ENCODE measurements at places on chromosomes 7 and 10.

DNA sequence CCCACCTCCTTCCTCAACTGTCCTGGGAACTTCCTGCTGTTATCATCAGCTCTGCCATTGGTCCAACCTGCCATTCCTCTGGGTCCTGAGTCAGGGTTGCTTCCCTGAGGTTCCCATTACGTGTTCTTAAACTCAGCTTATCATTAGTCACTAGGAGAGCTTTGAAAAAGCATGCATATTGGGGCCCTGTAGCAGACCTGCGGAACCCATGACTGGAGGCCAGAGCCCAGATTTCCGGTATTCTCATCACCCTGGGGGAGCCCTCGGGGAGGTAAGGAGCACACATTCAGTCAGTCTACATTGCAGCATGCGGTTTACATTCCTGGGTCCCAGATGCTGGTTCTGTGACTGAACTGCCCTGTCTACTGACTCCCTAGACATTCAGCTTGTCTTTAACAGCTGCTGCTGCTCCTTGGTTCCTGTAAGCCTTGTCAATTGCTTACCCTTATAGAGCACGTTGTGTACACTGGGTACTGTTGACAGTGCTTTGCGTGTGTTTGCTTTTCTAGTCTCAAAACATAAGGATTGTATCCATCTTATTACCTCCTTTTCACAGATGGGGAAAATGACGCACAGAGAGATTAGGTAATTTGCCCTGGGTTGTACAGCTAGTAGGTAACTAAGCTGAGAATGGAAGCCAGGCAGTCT, 12.8 kb downstream of the CDHR3 start:
- DNase-seq: no peak

GRCh38 chr7:138752518-138753149, 45.2 kb upstream of the TMEM213 start:
- DNase-seq: peak; percentile 83

GRCh38 chr10:21521751-21522533, 3.5 kb downstream of the SKIDA1 start:
- no peak for DNase-seq

GRCh38 chr10:88911116-88911515, 31.1 kb downstream of the STAMBPL1 start:
- DNase-seq: no peak

DNA sequence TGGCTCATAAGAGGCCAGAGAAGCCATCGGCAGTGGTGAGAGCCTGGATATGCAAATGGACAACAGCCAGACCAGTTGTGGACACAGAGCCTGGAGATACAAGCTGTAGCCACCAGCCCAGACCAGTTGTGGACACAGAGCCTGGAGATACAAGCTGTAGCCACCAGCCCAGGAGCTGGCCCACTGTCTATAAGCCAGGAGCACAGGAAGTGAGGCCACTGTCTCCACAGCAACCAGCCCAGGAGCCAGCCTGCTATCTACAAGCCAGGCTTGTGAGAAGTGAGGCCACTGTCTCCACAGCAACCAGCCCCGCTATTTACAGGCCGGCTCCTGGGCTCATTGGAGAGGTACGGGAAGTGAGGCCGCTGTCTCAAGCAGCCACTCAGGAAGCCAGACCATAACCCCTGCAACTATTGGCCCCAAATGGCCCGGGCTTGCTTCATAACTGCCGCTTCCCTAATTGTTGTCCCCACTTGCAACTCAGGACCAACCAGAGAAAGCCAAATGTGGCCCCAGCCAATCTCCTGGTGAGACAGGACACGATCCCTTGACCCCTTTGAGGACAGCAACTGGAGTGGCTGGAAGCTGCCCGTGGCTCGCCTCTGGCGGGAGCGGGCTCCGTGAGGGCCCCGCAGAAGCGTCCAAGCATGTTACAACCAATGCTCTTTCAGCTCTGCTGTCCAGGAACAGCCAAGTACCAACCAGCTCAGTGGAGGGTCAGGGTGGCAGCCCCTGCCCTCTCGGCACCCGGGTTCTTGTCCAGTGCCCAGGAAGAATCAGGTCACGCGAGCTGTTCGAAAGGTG, 44.1 kb upstream of the CNPY1 start:
- DNase-seq: no peak

DNA sequence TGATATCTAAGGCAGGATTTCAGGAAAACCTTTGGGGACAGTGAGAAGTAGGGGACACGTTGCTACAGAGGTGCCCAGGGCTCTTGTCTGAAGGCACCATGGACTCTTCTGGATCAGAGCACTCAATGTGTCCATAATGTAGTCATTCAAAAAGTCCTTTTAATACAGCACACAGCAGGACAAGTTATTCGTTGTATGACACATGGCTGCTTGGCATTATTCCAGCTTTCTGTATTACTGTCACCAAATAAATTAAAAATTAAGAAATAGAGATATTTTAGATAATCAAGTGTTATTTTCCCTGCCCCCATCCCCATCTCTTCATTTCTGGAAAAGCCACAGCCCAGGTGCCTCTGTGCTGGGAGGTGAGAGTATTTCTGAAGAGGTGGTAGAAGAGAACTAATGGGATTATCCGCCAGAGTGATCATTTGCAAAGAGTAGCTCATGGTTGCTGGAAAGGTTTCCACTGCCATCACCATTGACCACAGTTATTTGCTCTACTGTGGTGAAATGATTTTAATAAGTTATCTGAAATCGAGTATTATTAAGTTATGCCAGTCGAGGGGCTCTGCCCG, 83.0 kb downstream of the CXCL12 start:
- no peak for DNase-seq

DNA sequence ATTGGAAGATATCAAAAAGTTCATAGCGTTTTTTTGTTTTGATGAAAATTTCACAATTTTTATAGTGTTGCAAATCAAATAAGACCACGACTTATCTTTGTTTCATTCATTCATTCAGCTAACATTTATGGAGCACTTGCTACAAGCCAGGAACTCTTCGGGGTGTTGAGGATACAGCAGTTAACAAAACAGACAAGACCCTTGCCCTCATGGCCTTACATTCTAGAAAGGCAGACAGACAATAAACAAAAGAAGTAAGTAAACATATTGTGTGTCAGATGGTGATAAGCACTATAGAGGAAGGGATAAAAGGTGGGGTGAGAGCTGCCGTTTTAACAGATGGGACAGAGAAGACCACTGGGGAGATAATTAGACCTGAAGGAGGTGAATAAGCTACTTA, 41.6 kb upstream of the GSAP start:
- DNase-seq: no peak

DNA sequence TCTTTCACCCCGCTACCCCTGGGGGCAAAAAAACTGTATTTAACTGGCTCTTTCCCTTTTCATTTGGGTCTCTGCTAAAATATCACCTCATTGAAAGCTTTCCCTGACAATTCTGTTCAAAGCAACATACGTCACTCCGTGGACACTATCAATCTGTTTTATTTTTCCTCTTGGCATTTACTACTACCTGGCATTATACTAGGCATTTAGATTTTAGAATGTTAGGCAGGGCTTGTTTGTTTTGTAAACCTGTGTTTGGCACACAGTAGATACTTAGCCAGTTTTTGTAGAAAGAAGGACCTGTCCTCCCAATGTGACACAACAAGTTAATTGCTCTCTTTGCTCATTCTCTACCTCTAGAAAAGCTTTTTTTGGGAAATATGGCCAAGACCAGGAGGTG, 26.5 kb upstream of the PDK4 start:
- no peak for DNase-seq

DNA sequence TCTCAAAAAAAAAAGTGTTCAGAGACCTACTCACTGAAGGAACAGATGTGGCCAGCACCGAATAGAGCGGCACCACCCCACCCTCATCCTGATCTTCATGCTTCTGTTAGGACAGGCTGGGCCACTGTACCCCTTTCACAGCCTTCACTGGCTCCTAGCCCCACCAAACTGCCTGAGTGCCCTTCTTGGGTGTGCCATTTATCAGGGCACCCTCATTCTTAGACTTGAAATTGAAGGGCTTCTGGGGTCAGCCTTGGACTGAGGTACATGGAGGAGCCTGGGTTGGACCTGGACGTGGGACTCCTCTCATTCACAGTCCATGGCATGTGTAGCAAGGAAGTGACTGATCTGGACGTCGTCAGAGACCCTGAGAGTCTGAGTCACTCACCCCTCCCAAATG, 190.3 kb downstream of the COBL start:
- no peak for DNase-seq

- no peak for DNase-seq
Measured at GRCh38 chr7:28088032-28088431, 92.6 kb downstream of the JAZF1 start.

- no peak for DNase-seq
Measured at GRCh38 chr7:28230261-28230660, 49.7 kb upstream of the JAZF1 start.

- DNase-seq: no peak
Measured at GRCh38 chr7:156374335-156374734, 266.2 kb upstream of the RNF32 start.

DNA sequence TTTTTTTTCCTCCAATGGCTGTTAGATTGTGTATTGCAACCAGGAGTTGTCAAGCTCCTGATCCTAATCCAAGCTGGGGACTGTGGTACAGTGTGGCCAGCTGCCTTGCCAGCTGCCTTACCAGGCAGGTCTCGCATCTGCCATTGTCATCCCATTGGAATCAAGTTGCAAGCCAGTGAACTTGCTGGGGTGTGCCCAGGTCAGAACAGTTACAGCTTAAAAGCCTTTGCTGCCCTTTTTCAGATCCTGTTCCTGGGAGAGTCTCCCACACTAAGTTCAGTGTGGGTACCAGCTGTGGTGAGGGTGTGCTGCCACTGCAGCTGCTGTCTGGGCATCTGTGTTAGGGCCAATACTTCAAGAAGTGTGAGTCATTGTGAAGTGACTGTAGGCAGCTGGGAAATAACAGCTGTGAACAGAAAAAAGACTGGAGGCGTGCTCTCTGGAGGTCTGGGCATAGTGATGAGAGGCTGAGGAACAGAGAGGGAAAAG, 72.8 kb downstream of the CCNY start:
- no peak for DNase-seq

DNA sequence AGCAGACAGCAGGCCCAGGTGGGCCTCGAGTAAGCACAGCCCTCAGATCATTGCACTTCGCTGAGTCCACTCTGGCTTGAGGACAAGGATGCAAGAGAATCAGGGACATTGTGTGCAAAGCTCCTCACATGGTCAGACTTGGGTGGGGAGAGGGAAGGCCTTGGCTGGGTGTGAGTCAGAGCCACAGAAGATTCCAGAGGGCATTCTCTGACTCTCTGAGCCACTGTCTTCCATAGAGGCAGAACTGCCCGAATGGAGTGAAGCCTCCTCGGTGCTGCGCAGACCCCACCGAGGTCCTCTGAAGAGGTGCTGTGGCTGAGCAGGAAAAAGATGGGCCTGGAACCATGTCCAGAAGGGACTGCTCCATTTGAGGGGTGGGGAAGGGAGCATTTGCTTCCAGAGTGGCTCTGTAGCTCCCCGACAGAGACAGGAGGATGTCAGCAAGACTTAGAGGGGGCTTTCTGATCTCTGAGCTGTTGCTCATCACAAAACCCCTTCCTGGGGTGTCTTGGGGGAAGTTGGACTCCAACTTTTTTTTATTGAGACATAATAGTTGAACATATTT, 120.8 kb downstream of the PTPN20 start:
- no peak for DNase-seq

DNA sequence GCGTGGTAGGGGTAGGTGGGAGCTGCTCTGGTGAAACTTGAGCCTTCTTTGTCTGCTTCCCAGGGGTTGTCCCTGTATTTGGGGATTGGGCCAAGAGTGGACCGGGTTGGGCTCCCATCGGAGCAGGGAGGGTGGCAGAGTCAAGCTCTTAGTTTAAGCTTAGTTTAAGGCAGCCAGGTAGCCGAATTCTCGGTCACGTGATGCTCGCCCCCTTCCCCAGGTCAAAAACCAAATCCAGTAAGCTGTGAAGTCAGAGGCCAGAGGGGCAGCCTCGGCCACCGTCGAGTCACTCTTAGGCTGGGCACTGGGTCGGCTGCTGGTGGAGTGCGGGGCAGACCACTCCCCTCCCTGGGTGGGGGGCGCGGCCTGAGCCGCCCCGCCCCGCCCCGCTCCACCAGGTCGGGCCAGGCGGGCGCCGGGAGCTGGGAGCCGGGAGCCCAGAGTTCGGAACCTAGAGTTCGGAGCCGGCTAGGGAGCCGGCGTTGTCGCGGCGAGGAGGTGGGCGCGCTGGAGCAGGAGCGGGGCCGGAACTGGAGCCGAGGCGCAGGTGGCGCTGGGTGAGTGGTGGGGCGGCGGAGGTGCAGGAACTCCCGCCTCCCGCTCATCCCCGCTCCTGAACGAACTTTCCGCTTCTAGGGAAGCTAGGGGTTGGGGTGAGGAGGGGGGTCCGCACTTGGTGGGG, 2.8 kb upstream of the LZTS2 start:
- DNase-seq: peak; percentile 29

DNA sequence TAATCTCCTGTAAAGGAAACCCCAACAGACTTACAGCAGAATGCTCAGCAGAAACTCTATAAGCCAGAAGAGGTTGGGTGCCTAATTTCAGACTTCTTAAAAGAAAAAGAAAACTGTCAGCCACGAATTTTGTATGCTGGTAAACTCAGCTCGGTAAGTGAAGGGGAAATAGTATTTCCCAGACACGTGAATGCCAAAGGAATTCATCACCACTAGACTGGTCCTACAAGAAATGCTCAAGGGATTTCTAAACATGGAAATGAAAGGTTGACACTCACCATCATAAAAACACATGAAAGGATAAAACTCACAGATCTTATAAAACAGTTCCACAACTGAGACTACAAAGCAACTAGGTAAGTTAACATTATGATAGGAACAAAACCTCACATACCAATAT, 68.6 kb downstream of the GLCCI1 start:
- no peak for DNase-seq

GRCh38 chr7:42597300-42597699, 314.6 kb downstream of the C7orf25 start:
- no peak for DNase-seq

- DNase-seq: no peak
Measured at GRCh38 chr7:15236952-15237351, 324.9 kb downstream of the AGMO start.

DNA sequence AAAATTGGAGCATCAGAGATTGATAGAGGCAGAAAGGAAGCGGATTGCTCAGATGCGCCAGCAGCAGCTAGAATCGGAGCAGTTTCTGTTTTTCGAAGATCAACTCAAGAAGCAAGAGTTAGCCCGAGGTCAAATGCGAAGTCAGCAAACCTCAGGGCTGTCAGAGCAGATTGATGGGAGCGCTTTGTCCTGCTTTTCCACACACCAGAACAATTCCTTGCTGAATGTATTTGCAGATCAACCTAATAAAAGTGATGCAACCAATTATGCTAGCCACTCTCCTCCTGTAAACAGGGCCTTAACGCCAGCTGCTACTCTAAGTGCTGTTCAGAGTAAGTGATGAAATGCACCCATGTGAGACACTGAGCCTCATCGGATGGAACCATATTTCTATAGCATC, 33.1 kb downstream of the STAMBPL1 start:
- no peak for DNase-seq

- DNase-seq: no peak
Measured at GRCh38 chr7:101165958-101166647, 734 bp upstream of the VGF start.

- DNase-seq: no peak
Measured at GRCh38 chr10:33106767-33107166, 148.7 kb upstream of the ITGB1 start.

- no peak for DNase-seq
Measured at GRCh38 chr7:83468251-83468739, 180.6 kb downstream of the SEMA3E start.
